Cerebellar nuclear complex (tissue), 1 donor: ENCODE measurements at places on chromosomes 16 and 17.

GRCh38 chr16:57753448-57754353 lies 18.1 kb downstream of the KATNB1 start:
- no peak for DNase-seq

- no peak for DNase-seq
Observed at GRCh38 chr16:75570396-75571065, 4.4 kb downstream of the GABARAPL2 start.

GRCh38 chr16:46843898-46844642 lies 13.1 kb upstream of the C16orf87 start:
- no peak for DNase-seq

- no peak for DNase-seq
Observed at GRCh38 chr17:70405492-70406220, 236.3 kb downstream of the KCNJ2 start.

GRCh38 chr16:29790949-29791844 lies 646 bp downstream of the KIF22 start:
- no peak for DNase-seq

DNA sequence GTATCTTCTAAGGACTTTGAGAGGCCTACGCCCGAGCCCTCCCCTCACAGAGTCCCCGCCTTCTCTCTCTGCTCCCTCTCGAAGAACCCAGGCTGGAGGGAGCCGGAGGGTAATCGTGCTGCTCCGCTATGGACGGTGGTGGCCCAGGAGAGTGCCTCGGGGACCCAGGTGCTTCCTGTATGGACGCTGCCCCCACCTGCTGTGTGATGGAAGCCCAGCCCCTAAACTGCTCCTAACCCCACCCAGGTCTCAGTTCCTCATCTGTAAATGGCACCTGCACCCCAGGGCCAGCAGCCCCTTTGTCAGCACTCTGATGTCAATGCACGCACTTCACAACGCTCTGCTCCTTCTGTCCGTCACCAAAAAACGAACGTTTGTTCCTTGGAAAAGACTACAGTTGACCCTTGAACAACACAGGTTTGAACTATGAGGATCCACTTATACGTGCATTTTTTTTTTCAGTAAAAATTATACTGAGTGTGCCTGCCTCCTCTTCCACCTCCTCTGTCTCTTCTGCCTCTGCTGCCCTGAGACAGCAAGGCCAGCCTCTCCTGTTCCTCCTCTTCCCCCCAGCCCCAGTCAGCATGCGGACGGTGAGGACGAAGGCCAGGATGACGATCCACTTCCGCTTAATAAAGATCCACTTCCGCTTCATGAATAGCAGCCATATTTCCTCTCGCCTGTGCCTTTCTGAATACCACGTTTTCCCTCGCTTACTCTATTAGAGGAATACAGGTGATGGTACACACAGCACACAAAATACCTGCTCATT lies 118.3 kb downstream of the BANP start:
- no peak for DNase-seq

GRCh38 chr16:85856079-85856478 lies 42.9 kb upstream of the IRF8 start:
- DNase-seq = no peak
